ENCODE measurements at places on chromosomes 3 and 15.

- DNase-seq, result peak; percentile 82
These were observed 45.8 kb upstream of the TRA2B start for GRCh38 chr3:185983495-185984141.

- DNase-seq, result no peak
These were observed 435.4 kb downstream of the WDR72 start for GRCh38 chr15:53324061-53324460.

DNA sequence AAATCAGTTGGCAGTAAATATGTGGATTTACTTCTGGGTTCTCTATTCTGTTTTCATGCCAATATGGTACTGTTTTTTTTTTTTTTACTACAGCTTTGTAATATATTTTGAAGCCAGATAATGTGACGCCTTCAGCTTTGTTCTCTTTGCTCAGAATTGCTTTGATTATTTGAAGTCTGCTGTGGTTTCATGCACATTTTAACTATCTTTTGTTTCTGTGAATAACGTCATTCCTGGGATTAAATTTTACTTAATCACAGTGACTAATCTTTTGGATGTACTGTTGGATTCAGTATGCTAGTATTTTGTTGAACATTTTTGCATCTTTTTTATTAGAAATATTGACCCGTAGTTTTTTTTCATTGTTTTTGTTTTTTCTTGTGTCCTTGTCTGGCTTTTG lies 576.5 kb downstream of the ZNF385D start:
- no peak for DNase-seq

- no peak for DNase-seq
These were observed 201.5 kb upstream of the RBMS3 start for GRCh38 chr3:29079358-29079757.

DNA sequence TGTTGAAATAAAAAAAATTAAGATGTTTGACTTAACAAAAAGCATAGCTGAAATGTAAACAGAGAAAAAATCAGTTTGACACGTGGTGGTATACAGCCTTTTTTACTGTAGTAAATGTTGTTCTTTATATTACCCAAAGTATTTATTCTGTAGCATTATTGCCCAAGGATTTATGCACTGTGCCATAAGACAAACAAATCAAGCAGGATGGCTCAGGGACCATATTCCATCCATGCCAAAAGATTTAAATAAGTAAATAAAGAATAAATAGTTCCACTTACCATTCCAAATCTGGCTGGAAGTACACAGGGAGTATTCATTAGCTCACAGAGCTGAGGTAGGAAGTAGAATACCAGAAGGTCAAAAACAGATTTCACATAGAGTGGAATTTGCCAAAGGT lies 666.7 kb upstream of the CADM2 start:
- no peak for DNase-seq

DNA sequence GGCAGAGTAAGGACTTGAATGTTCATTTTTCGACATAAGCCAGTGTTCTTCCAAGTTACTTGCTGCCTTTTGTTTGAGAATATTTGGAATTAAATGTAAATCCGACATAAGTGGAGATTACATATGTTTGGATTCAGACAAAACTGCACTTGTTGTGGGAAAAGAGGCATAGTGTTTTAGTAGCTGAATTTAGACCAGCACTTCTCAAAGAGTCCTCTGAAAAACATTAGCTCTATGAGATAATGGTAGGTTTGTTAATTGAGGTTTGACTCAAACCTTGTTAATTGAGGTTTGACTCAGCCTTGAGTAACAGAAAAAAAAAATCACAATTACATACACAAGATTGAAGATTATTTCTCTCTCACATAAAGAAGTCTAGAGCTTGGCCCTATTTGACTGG lies 132.5 kb downstream of the NSUN3 start:
- DNase-seq, result no peak
